ENCODE measurements at places on chromosomes 16 and 17.

- no peak for DNase-seq
These were observed 2.9 kb downstream of the ARMC5 start for GRCh38 chr16:31461921-31462804.

DNA sequence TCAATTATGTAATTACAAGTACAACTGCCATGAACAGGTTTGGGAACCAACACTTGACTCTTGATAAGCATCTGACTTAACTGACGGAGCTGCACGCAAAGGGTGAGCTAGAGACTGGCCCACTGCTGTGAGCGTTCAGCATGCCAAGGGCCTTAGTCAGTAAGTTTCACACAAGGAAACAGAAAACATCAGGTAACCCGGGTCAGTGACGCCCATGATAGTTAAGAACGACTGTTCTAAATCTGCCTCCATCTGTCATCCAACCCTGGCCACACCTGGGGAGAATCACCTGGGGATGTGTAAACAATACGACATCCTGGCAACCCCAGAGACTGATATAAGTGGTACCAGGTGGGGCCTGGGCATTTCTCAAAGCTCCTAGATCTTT lies 12.3 kb downstream of the SMIM5 start:
- DNase-seq: no peak

- DNase-seq: peak; percentile 17
These were observed 7.2 kb upstream of the SLC43A2 start for GRCh38 chr17:1635675-1636465.

GRCh38 chr16:57788252-57788841 lies 13.9 kb downstream of the KIFC3 start:
- DNase-seq: no peak

GRCh38 chr17:55086635-55087058 lies 118.1 kb downstream of the STXBP4 start:
- no peak for DNase-seq

DNA sequence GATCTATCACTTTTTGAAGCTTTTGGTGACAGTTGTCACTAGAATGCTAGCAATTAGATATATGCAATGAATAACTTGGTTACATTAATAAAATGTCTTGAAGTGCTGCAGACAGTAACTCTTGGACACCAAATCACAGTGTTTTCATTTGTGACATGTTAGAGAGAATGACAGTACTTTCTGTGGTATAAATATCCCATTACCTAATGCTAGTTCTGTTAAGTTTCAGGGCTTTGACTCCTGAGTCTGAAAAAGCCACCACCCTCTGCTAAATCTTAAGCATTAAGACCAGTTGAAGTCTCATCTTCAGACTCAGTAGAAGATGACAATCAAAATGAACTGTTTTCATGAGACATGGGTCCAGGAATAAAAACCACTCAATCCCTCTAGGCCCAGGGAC lies 10.6 kb upstream of the CPHXL2 start:
- no peak for DNase-seq

DNA sequence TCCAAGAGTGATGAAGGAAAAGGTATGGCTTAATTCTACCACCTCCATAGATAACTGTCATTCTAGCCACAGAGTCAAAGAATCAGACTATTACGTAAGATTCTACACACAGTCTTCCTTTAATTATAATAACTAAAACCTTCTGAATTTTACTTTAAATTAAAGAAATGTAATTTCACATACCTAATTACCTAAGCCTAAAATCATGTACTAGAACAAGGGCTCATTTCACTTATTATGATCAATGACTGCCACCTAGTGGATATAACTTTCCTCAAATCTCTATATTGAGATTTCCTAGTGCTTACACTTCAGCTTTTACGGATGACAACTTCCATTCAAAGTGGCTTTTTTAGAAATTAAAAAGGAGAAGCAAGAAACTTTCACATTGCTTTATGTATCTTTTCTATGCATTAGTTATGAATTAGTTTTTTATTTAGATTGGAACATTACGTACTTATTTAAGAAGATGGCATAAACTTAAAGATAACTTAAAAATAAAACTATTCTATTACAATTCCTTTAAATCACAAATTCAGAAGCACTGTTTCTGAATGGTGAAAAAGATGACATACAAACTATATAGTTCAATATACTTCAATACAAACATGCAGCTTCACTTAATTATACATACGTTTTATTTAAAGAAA lies 18.2 kb upstream of the ABCA10 start:
- DNase-seq: no peak

Data from Right ventricle myocardium inferior (tissue), 1 donor.